ENCODE measurements at places on chromosomes 7 and 10.

DNA sequence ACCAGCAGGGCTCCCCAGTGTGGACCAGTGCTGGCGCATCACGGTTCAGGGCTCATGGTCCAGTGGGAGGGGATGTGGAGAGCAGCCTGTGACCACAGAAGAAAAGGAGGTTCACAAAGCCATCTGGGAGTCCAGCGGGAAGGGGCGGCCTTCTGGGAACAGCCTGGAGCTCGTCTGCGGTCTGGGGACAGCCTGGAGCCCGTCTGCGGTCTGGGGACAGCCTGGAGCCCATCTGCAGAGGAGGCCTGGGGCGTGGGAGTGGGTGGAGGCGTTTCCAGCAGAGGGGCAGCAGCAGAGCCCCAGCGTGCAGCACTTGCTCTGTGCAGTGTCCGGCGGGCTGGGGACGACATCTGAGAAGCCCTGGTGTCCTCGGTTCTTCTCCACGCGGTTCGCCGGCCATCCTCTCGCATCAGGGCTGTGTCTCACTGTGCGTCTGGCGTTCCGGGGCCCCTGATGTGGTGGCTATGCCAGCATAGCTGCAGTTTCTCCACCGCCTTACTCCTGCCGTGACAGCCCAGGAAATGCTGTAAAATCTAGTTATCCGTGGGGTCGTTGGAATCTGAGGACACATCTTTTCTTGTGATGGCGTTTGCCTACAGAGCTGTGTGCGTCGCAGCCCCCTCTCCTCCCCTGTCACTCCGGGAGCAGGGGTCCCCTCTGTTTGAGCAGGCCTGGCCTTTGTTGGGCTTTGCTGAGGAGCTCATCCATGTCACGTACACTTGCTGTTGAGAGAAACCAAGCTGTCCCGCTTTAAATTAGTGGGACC lies 104.6 kb downstream of the INPP5A start:
- DNase-seq: no peak

DNA sequence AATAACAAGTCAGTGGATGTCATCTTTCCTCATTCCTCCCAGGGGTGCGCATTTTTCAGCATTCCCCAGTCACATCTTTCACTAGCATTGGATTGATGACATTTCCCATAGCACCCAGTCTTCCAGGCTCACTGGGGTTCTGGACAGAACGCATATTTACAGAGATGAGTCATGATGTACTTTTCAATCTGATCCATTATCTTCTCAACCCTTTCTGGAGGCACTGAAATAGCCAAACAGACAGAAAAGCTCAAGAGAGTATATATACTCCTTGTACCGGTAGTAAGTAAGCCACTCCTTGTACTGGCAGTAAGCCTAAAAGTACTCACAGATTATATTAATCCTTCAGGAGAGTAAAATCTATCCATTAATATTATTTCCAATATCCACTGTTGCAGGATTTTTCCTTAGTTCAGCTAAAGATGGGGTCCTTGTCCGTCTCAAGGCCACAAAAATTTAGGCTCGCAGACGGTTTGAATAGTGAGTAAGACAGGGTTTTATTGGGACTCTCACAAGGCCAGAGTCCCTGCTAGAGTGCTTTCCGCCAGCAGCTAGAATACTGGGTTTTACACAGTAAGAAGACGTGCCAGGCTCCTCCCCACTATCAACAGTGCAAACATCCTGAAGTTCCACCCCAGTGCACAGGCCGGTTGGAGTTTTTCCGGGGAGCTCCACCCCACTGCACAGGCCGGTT lies 60.8 kb downstream of the MDH2 start:
- no peak for DNase-seq

GRCh38 chr7:129095258-129095657 lies 40.3 kb upstream of the TNPO3 start:
- DNase-seq: no peak

- DNase-seq: no peak
These were observed 161.7 kb downstream of the AKR1D1 start for GRCh38 chr7:138237995-138238394.

GRCh38 chr7:14690075-14690474 lies 212.5 kb downstream of the DGKB start:
- no peak for DNase-seq

DNA sequence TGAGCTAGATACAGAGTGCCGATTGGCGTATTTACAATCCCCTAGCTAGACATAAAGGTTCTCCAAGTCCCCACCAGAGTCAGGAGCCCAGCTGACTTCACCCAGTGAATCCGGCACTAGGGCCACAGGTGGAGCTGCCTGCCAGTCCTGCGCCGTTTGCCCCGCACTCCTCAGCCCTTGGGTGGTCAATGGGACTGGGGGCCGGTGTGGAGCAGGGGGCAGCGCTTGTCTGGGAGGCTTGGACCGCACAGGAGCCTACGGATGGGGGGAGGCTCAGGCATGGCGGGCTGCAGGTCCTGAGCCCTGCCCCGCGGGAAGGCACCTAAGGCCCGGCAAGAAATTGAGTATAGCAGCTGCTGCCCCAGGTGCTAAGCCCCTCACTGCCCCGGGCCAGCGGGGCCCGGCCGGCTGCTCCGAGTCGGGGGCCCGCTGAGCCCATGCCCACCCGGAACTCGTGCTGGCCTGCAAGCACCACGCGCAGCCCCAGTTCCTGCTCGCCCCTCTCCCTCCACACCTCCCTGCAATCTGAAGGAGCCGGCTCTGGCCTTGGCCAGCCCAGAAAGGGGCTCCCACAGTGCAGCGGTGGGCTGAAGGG lies 1113.8 kb upstream of the LRRTM3 start:
- DNase-seq: no peak

DNA sequence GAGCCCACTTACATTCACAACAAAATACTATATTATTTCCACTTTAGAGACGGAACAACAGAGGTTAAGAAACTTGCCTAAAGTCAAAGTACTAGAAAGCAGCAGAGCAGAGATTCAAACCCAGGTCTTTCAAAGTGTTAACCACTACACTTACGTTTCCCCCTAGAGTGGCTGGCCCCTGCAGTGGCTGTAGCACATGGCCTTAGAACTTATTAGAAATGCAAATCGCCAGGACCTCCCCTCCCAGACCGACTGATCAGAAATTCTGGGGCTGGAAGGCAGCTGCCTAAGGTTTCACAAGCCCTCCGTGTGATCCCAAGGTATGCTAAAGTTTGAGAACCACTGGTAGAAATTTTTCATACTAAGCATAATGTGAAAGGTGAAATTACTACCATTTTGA lies 8.1 kb downstream of the MPP7 start:
- no peak for DNase-seq

DNA sequence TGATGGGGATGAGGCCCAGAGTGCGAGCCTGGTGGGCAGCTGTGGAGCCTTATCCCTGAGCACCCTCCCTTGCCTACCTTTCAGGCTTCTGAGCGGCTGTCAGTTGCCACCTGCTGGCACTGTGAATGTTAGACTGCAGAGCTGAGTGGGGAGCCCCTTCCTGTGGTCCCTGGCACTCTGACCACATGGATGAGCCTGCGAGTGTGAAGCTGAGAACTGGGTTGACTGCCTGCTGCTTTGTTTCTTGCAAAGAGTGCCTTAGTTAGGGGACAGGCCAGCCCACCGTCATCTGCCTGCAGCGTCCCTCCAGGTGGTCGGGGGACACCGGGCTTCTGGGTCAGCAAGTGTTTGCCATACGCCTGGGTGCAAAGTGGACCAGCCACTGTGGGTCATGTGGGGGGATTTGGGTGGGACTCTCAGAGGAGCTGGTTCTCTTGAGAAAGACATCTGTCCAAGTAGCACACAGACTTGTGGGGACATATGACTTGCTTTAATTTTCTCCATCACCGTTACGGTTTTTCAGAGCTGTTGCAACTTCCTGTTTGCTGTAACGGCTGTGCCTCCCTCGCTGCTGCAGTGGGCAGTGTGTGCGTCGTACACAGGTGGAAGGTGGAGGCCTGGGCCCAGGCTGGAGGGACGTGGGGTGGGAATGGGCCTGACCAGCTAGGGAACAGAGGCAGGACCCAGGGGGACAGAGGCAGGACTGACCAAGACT lies 13.7 kb downstream of the INPP5A start:
- peak; percentile 40 for DNase-seq

DNA sequence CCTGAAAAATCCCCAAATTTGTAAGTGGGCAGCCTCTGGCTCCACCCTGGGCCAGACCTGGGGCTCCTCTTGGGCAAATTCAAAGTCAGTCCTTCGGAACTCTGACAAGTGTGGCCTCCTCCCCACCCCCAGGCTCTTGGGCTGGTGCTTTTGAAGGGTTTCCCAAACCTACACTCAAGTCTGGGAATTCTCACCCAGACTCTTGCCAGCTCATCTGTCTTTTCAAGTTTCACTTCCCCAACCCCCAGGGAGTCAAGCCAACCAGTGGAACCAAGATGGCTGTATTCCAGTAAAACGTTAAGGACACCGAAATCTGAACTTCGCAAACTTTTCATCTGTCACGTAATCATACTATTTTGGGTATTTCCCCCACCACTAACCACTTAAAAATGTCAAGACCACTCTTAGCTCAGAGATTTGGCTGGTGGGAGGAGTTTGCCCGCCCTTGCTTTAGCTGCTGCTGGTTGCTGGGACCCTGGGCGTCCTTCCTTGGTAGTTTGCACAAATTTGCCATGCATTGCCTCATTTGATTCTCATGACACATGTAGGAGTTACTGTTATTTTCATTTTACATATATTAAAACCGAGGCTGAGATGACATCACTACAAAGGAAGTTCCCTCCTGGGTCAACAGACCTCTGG lies 1.7 kb upstream of the MYO1G start:
- DNase-seq: no peak

- no peak for DNase-seq
These were observed 61.0 kb downstream of the PDGFA start for GRCh38 chr7:458511-459245.

DNA sequence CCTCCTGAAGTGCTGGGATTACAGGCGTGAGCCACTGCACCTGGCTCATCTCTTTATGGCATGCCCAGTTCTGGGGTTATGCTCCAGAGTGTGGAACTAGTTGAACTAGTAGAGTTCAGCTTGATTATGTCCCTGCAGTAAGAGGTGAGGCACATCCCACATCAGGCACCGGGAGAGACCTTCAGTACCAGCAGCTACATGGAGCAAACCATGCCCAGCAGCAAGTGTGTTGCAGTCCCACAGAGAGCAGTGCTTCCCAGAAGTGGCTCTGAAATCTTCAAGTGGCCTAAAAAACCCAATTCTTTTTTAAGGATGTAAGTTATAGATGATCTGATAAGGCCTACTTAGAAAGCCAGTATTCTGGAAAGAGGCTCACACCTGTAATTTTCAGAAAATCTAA lies 331.9 kb upstream of the PRKCQ start:
- DNase-seq: no peak

GRCh38 chr7:47956220-47956619 lies 8.0 kb upstream of the PKD1L1 start:
- no peak for DNase-seq

DNA sequence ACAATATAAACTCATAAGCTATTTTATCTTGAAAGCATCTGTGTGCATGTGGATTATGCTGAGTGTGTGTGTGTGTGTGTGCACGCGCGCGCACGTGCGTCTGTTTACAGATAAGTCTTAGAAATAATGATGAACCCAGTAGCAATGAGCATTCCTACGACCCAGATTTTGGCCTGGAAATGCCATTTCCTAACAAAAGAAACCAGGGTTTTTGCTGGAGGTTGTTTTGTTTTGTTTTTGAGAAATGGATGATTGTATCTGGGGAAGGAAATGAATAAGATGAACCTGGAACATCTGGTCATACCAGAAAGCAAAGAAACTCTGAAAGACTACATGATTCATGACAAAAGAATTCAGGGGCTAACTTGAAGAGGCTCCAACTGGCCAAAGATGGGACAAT lies 22.1 kb upstream of the LMOD2 start:
- DNase-seq: no peak

DNA sequence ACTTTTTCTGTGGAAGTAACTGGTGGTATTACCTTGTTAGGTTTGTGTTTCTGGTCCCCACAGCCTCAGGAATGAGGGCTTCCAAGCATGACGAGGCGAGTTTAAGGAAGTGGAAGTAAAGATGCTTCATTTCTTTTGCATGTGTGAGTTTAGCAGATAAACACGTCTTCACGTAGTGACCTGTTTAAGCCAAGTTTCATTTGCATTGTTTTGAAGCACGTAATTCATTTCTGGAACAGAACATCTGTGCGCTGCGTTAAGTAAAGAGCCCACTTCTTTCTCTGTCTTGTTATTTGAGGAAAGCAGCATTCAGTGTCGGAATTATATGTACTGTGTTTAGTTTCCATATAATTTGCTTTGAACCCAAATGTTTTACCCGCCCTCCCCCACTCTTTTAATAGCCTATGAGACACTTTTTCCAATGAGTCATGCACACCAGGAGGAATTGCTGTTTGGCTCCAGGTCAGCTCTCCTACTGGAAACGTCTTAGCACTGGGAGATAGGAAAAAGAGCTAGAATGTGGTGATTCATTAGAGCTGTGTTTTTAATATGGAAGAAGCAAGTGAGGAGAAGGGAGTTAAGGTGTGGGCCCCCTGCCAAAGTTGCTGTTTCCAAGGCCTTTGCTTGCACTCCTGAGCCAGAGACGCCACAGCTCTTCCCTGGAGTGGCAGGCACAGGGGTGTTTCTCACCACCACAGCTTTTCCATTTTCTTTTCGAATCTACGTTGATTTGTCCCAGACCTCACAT lies 36.7 kb downstream of the BTBD16 start:
- DNase-seq: peak; percentile 83

GRCh38 chr7:146659732-146660131 lies 543.1 kb downstream of the CNTNAP2 start:
- no peak for DNase-seq

GRCh38 chr10:54666192-54666591 lies 134.8 kb downstream of the PCDH15 start:
- DNase-seq: no peak

GRCh38 chr10:90175161-90175681 lies 473.8 kb downstream of the KIF20B start:
- no peak for DNase-seq

DNA sequence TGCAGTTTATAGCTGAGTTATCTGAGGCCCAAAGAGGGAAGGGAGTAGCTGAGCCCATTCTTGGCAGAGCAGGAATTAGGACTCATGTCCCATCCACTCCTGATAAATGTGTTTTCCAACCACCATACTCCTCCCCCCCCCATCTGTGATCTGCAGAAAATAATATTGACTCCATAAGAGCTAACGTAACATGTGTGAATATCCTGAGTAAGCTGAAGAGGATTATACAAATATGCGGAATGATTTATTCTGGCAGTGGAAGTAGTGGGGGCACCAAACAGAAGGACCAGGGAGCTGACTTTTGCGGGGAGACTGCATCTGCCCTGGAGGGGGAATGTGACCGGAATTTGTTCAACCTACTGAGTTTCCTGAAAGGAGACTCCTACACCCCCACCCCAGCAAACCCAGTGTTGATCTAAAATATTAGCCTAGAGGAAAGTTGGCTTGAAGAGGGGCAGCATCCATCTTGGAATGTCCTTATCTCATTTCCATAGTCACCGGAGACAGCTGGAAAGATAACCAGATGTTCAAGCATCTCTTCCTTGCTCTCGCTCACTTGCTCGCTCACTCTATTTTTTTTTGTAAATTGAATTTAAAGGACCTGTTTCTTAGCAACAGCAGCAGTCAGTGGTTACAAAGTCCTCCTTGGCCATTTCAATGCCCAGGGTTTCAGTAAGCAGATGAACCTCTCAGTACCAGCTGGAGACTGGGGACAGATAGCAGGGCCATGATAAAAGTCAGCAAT lies 114.7 kb downstream of the RPS24 start:
- DNase-seq: no peak

Measured in right forelimb (tissue), 1 donor.